ENCODE measurements at places on chromosomes 6 and 20.

DNA sequence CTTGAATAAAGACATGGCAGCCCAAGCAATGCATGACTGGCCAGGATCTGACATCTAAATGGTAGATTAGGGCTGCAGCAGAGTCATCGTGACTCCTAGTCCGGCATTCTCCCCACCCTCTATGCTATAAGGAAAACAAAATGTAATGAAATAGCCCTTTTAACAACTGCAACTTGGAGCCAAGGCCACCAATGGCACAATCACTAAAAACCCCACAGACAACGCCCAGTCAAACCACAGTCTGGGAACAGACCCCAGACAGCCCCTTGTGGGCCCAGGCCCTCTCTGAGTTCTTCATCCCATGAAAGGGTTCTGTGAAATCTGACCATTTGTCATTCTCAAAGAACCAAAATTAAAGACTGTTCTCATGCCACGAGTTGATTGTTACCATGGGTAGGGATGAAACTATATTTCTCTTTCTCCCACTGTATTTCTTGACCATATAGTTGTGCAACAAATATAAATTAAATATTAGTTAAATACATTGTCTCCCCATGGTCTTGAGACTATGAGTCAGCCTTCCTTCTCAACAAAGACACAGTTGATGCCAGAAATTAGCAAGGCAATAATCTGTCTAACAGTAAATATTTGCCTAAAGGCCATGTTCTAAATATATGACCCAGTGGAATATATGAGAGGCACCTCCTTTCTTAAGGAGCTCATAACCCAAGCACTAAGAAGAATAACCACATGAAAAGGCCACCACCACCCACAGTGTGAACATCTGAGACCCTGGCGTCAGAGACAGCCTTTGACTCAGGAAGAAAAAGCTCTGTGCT, 85.6 kb upstream of the SSTR4 start:
- DNase-seq: no peak

DNA sequence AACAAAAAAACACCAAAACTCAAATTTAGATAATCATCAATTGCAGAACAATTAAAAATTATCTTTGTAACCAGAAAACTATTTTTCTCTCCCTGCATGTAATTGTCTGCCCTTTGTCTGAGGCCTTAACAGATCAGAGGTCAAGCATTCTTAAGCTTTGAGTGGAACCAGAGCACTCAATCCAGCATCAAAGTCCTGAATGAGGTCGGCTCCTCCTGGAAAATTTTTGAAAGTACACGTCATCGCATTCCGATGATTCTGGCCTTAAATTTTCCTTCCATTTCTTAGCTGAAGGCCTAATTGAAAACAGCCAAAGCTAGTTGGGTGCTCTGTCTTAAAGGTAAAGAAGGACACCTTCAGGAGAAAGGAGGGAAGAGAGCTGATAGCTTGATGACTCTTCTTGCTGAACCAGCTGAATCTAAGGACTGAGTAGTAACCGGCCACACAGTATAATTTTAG, 510.2 kb upstream of the SULF2 start:
- DNase-seq: no peak

DNA sequence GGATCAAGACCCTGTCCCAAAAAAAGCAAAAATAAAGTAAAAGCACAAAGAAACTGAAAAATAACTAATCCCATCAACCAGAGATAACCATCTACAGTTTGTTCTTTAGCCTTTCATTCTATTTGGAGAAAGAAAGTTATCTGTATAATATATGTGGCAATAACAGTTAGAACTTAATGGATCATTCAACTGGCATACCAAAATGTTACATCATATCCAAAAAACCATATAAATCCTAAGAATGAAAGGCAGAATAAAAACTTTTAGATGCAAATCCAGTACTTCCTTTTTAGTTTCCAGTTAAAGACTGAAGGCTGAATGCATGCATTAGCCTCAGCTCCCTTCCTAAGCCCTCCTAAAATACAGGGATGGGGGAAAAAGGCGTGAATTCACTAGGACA, 25.2 kb downstream of the ILRUN start:
- DNase-seq: no peak

DNA sequence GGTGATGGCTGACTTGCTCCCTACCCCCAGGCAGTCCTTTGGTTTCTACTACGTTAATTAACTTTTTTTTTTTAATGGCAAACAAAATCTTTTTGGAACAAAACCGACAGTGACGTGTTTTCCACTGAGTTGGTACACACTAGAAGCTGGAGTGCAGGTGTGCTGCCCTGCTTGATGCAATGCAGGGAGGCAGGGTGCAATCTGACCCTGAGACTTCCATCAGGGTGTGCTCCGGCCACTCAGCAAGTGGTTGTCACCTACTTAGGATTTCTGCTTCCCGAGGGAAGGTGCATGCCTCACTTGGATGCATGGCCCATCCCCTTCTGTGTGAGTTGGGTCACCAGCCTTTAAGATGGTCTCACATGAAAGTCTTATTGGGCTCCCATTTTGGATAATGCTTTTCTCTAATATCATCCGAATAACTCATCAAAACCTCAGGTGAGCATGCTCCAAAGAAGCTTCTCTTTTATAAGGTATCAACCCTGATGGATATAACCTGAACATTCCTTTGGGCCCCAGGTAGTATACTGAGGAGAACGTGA, 14.0 kb downstream of the RREB1 start:
- DNase-seq: no peak

- DNase-seq: no peak
These were observed 422.5 kb upstream of the OPRM1 start for GRCh38 chr6:153616506-153616905.

GRCh38 chr20:49122920-49123319, 65.2 kb downstream of the STAU1 start:
- DNase-seq: no peak

DNA sequence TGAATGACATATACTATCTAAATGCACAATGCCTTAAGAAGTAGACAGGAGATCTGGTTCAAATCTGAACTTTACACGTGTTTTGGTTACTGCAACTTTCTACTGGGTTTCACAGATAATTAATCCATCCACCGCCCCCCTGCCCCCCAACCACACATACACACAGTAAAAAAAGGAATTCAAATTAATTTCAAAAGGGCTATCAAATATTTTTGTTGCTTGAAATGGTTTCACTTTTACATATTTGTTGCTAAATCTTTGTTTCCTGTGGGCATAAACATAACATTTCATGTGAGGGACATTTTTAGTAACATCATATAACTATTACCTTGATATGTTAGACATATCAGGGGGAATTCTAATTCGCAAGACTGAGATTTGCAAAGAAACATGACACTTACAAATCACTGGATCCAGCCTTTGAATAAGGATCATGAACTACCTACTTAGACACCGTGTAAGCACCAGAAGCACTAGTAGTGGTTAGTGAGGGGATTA, 7.5 kb downstream of the NEDD9 start:
- DNase-seq: no peak

GRCh38 chr20:24870881-24871280, 78.2 kb upstream of the CST7 start:
- DNase-seq: no peak

DNA sequence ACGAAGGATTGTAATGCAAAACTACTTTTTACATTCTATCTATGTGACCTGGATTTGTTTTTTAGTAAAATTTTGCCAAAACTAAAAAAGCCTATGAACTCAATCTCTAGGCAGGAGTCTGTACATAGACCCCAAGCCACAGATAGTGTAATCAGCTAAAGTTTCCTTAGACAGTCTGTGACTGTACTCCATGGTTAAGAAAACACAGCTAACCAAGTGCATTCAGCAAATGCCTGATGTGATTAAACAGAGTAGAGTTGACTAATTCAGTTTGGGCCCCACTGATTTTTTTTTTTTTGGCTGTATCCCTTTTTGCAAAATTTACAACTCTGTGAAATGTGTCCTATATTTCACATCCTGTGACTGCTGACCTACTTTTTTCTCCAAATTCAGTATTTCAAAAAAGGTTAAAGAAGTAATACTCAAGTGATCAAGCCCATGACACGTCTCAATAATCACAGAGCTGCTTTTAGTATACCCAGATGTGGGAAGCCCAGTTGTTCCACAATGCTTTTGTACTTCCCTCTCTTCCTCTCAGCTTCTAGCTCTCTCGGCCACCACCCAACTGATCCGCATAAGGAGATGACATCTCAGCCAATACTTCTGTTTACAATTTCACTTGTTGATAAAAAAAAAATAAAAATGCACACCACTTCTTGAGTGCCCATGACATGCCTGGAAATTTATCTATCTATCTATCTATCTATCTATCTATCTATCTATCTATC, 108.8 kb upstream of the TBX18 start:
- no peak for DNase-seq

DNA sequence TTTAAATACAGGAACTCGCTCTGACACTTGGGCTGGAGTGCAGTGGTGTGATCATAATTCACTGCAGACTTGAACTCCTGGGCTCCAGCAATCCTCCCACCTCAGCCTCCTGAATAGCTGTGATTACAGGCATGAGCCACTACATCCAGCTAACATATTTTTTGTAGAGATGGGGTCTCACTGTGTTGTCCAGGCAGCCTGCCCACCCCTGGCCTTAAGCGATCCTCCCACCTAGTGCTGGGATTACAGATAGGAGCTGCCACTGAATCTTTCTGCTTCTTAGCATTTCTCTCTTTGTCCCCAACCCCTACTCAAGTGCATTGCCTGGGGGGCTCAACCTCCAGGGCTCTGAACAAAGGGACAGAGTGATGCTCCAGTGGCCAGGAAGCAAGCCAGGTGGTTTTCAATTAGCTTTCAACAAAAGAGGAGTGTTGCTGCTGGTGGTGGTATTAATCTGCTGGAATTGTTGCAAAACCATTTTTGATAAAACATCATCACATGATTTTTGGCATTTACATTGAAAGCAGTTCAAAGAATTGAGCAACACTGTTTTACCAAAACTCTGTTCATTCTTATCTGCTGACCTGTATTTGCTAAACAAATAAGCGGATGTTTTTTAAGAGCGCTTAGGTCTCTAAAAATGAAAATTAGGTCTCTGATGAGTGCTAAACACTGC, 40.4 kb upstream of the BPIFA2 start:
- DNase-seq: no peak

DNA sequence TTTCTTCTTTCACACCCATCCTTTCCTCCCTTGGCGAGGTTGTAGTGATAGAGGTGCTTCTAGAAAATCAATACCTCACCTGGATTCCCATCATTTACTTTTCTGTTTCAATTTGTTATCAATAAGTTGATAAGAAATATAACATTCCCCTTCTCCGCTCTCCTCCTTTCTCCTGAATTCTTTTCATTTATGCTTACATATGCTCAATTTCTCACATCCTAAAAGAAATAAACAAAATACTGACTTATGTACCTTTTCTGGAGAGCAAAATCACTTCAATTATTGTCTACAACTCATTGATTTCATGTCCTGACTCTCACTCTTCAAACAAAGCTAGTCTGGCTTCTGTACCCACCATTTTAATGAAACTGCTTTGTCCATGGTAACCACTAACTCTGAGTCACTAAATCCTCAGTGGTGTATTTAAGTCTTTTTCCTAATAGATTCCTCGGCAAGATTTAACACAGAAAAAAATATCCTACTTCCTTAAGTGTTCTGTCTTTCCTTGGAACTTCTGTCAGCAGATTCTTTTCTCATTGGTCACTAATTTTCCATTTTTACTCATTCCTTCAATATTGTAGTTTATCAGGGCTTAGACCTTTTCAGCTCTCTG, 289.6 kb downstream of the RFPL4B start:
- no peak for DNase-seq

GRCh38 chr6:45278367-45278766, 49.8 kb upstream of the RUNX2 start:
- no peak for DNase-seq

GRCh38 chr20:56592817-56593216, 36.3 kb upstream of the TFAP2C start:
- DNase-seq: no peak

DNA sequence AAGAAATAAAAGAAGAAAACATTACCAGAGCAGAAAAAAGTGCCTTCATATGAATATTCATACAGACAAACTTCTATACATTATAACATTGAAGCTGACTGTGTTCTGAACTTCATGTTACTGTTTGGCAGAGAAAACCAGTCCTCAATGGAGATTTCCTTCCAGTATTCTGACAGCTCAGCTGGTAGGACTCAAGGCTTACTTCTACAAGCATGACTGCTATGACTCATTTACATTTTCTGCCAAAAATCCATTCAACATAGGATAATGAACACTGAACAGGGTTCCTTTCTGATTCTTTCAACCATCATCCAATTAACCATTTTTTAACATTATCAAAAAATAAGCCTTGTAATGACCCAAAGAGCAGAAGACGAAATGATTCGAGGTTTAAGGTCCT, 25.4 kb downstream of the COL9A1 start:
- DNase-seq: no peak

- DNase-seq: no peak
These were observed 245.1 kb downstream of the ERMARD start for GRCh38 chr6:169996378-169997051.

DNA sequence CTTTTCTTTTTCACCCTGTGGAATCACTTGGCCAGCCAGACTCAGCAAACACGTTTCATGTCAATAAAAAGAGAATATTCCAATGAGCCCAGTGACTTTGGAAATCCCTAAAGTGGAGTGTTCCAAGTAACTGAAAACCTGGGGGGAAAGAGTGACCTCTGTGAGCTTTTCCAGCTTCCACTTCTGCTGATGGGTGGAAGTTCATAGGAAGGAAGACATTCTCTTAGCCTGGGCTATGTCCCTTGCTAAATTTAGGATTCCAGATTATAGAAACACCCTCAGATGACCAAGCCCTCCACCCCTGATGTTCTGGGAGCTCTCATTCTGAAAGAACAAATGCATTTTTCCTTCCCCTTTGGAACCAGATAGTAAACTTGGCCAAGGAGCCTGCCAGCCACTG, 44.8 kb upstream of the EDN1 start:
- DNase-seq: no peak

GRCh38 chr20:20740541-20740940, 28.1 kb upstream of the RALGAPA2 start:
- no peak for DNase-seq

DNA sequence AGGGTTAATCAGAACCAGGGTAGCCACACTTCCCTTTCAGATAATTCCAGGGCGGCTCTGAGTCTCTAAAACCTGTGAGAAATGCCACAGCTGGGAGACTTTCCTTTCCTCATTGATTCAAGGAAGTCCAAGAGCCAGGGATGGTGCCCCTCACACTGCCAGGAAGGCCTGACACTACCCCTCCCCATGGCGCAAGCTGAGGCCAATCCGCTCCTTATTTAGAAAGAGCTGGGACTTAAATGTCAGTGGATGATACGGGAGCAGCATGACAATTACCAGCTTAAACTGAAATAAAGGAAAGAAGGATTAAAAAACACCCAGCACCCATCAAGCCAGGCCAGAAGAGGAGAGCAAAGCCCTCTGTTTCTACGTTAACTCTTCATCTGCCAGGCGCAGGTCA, 244.4 kb downstream of the LRFN2 start:
- DNase-seq: no peak

DNA sequence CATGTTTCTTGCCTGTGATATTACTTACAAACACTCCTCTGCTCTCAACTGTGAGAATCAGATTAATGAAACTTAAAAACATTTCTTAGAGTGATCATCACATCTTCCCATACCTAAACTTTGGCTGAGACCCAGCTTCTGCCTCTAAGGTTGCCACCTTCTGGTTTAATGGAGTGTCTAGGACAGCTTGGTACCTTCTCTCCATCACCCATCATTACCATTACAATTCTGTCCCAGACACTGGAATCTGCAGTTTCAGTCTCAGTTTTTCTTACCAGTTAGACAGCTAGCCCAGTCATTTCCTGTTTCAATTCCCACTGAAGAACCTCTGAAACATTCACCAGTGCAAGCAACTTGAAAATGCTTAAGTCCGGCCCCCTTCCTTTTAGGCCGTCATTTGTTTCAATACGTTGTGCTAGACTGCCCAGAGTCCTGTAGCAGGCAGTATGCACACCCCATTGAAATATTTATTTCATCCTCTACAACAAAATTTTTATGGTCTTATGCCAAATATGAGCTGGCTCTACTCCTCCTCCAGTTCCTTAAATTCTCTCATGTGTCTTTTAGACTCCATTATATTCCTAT, 107.0 kb upstream of the FOXO3 start:
- DNase-seq: no peak

Measured in activated effector memory CD4-positive, alpha-beta T cell treated with Interleukin-2 at 50 U/mL for 16 hours (primary cell).